ENCODE measurements at places on chromosomes 1 and 21.

GRCh38 chr21:34736116-34736874 lies 67.5 kb downstream of the CLIC6 start:
- no peak for DNase-seq

- no peak for DNase-seq
Observed at GRCh38 chr1:65457868-65458267, 37.4 kb downstream of the LEPR start.

DNA sequence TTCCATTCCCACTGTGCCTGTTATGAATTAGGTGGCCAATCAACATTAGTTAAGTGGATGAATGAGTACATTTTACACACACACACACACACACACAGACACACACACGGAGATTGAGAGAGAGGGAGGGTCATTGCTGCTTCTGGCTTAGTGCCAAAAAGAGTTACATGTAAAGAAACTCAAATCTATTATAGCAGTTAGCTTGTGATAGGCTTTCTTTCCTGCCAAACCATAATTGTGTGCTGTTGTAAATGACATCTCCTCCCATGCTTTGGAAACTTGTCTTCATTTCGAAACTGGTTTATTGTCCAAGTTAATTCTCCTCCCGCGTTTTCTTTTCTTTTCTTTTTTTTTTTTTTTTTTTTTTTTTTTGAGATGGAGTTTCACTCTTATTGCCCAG lies 1.4 kb upstream of the MT1HL1 start:
- no peak for DNase-seq

DNA sequence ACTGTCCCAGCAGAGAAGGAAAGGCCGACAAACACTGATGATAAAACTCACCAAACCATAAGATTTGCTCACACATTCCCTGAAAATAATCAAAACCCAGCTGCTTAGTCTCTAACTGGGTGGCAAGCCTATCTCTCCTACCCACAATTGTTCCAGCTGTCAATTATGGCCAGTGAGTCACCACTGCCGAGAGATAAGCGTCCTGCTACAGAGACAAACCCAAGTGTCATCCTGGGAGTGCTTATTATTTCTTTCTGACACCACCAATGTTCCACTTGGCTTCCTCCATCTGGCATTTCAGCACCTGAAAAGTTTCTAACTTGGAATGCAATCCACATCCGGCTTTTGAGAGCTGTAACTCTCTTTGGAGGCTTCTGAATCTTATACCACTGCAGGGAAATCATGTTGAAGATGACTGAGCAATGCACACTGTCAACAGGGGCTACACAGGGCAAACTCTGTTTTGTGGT lies 51.5 kb upstream of the VAV3 start:
- DNase-seq: peak; percentile 84

- peak; percentile 53 for DNase-seq
Observed at GRCh38 chr1:109790735-109791494, 27.2 kb upstream of the EPS8L3 start.

GRCh38 chr1:47582891-47583608 lies 145.2 kb downstream of the FOXD2 start:
- DNase-seq: no peak

- DNase-seq: no peak
Observed at GRCh38 chr1:23531562-23532094, 595 bp upstream of the E2F2 start.

GRCh38 chr1:15386164-15386749 lies 23.4 kb upstream of the EFHD2 start:
- no peak for DNase-seq

- no peak for DNase-seq
Observed at GRCh38 chr1:54651608-54652007, 10.0 kb downstream of the MROH7 start.

GRCh38 chr1:3932156-3932919 lies 32.3 kb upstream of the C1orf174 start:
- DNase-seq: no peak

GRCh38 chr1:173420330-173420806 lies 56.8 kb upstream of the PRDX6 start:
- DNase-seq: peak; percentile 90

DNA sequence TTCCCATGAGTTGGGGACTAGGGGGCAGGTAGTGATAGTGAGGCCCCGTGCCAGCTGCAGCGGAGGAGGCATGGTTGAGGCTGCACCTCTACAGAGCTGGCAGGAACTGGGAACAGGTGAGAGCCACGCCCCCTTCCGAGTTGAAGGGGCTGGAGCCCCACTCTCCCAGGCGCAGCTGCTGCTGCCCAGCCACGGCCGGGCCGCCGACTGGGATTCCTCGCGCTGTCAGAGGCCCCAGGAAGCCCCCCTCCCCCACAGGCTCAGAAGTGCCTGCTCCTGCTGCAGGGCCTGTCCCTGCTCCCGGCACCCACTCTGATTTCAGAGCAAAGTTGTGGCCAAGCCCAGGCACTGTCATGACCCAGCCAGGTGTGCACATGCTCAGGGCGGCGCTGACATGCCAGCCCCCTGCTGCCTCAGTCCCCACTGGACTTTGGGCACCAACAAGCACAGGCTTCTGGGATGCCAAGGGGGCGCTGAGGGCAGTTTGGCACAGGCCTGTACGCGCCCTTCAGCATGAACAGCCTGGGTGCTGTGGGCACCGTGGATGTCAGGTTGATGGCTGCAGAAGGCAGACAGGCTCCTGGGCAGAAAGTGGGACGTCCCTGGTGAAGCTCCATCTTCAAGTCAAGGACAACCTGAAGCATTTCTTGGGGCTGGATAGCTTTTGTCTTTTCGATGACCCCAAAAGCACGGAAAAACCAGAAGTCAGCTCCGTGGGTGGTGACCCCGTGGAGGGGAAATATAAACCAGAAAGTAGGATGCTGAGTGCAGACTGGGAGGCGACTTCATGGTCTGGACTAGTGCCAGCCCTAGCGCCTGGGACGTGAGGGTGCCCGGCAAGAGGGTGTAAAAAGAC lies 121.5 kb downstream of the SIM2 start:
- DNase-seq: no peak

- no peak for DNase-seq
Observed at GRCh38 chr1:1401457-1402010, 2.4 kb upstream of the CCNL2 start.

DNA sequence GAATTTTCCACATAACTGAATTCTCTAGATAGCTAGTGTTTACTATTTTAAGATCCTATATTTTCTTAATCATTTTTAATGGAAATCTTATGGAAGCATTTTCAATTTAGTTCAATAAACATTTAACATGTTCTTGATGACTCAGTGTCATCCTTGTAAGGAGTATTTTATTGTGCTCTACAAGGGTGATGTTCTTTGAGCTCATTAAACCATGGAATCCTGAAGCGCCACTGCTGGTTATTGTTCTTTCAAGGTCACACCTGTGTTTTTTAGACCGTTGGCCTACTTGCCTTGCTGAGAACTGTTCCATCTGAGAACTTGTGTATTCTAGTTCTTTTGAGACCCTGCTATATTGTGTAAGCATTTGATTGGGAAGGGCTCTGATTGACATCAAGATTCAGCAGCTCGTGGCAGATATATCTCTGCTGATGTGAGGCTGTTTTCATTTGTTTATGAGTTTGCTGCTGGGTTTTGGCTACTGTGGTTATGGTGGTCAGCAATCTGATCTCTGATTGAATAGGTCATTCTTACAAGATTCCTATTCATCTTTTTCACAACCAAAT lies 132.0 kb downstream of the GIPC2 start:
- DNase-seq: no peak

DNA sequence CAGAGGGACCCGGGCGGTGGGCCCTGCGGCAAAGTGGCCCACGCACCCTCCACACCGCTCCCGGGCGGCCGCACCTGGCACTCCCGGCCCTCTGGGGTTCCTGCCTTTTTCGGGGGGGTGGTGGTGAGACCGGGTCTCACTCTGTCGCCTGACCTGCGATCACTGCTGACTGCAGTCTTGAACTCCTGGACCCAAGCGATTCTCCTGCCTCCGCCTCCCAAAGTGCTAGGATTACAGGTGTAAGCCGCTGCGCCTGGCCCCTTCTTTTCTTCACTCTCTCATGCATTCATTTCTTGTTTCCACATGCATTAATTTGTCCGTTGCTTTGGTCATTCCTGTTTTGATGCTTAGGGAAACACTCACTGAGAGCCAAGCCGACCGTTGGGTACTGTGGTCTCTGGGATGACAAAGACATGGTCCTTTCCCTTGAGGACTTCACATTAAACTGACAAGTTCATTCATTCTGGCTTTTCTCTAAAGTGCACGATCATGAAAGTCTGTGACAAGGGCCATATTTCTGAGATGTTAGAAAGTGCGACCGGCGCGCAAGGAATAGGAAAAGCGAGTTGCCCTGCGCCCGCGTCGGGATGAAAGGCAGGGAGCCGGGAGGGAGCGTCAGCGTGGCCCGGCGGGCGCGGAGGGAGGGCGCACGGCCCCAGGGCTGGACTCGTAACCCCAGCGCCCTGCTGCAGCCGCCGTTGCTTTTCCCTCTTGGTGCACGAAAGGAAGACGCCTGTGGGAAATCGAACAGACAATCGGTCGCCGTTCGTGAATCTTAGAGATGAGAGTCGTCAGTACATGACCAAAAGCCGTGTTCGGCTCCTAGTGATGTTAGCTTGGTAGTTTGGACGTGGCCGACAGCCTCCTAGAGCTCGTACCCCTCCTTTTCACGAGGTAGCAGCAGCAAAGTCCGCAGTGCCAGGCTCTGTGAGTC lies 1.0 kb upstream of the MCOLN2 start:
- no peak for DNase-seq

DNA sequence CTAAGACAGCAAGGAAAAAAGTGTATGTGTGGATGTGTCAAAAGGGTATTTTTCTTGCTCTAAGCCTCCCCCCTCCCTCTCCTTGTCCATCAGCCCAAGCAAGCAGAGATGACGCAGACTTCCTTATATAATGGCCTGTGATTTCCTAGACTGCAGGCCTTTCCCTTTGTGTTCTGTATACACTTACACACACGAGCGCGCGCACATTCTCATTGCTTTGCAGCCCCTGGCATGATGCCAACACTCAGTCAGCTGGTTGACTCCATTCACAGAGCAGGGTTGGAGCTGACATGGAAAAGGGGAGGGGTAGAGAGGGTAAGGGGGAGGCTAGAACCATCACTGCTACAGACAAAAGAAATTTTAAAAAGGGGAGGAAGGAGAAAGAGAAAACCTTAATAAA lies 41.8 kb downstream of the GATAD2B start:
- DNase-seq: peak; percentile 74

DNA sequence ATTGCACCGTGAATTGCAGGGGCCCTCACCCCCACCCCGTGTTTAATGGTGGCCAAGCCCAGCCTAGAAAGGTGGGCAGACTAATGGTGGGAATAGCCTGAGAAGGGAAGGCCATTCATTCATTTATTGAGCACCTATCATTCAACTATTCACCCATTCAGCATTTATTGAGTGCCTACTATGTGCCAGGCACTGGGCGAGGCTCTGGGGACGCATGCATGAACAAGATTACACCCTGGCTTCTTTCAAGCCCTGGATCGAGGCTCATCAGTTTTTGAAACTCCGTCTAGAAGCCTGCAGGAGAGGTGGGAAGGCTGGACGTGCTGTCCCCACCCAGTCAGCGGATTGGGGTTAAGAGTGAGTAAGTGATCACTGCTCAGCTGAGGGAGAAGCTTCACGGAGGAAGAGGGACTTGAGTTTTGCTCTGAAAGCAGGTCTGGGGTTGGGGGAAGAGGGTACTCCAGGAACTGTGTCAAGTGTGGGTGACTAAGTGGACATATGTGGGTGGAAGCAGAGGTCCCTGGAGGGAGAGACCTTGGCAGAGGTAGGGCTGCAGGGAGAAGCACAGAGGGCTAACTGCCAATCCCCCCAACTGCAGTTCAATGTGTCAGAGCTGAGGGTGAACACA lies 35.6 kb downstream of the MEF2D start:
- DNase-seq: no peak

DNA sequence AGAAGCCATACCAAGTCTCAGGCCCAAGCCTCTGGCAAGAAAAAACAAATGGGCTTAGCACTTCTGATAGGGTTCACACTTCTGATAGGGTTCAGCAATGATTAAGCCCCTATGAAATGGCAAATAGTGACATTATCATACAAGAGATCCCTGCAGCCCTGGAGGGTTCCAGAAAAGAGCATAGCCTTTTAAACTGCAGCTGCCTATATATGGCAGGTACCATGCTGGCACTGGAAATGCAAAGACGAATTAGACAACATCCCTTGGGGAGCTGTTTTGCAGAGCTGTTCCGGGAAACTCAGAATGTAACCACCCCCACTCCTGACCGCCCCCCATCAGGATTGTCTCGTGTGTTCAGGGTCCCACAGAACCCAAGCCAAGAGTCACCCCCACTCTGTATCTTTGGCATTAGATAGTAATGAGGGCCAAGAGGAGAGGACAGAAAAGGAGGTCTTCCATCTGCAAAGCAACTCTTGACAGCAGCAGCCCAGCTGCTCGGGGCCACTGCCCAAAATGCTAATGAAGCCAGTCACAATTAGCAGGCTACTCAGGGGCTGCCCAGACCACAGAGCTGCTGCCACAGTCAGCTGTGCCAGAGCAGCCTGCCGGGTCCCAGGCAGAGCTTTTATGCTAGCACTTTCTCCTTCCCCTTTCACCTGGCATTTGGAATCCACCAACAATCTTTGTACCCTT lies 50.9 kb downstream of the ITPKB start:
- no peak for DNase-seq

GRCh38 chr1:156882543-156882942 lies 11.0 kb upstream of the PEAR1 start:
- DNase-seq: no peak

GRCh38 chr1:223785808-223786207 lies 59.9 kb downstream of the TP53BP2 start:
- DNase-seq: peak; percentile 48

DNA sequence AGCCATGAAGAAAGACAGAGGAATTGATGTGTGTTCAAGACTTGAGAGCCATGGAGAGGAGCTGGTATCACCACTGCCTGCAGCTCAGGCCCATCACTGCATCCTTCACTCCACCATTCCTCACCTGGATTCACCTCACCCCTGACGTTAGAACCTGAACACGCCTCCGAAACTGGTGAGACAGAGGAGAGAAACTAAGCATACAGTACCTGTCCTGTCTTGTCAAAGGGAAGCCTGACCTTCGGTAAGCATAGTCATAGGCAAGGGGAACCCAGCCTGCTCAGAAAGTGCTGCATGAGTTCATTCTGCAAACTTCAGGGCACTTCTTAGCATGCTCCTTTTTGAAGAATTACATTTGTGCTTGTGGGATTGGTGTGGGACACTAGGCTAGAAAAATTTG lies 425.8 kb downstream of the DSCAM start:
- no peak for DNase-seq

- no peak for DNase-seq
Observed at GRCh38 chr1:43237121-43237520, 32.7 kb upstream of the TMEM125 start.

DNA sequence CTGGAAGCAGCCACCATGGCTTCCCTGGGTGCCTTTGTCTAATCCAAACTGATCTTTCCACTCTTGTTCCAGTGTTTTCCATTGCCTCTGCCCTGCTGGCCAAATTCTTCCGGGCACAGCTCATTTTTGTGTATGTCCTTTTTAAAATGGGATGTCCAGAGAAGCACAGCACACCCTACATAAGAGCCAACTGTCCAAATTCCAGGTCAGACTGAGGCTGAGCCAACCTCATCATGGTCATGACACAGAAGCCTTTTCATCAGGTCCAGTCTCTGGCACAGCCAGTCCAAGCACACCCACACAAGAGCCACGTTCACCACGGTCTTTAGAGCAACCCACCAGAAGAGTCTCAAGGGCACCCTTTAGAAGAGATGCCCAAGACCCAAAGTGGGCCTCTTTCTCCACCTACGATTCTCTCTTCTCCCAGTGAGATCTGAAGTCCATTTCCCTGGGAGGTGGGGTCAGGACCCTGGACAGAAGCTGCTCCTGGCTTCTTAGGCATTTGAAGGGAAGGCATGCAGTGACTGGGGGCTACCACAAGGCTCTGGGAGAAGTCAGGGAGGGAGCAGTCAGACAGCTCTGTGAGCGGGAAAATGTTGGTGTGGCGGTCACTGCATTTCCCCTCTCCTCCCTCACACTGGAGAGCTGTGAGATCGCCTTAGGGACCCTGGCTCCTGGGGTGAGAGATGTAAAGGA lies 53.2 kb downstream of the SYT2 start:
- peak; percentile 6 for DNase-seq

Measured in erythroblast (primary cell).